ENCODE measurements at places on chromosomes 7 and 10. TPM values are rescaled to one million over a fixed set of nuclear protein-coding genes. Genes with fewer than 3 reads are reported as not detected.

DNA sequence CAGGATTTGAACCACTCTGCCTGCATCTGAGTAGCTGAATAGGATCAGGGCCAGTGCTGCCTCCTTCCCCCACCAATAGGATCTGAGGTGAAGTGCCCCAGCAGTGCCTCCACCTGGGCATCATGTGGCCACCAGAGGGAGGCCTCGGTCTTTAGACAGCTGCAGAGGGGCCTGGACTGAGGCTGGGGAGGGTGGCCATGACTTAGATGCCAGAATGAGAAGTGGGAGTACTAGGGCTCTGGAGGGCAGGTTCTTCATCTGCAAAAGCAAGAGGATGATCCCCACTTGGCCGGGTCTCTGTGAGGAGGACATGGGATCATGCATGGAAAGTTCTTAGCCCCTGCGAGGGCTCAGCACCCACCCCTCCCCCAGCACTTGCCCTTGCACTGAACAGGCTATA lies 56.9 kb downstream of the NEUROG3 start:
- DNase-seq: no peak

GRCh38 chr7:156236936-156237599 lies 403.5 kb upstream of the RNF32 start:
- DNase-seq: no peak

- DNase-seq: no peak
Measured at GRCh38 chr7:28106321-28106829, 74.2 kb downstream of the JAZF1 start.

IL6 gene
- 3.8 TPM for total RNA-seq
